ENCODE measurements at places on chromosomes 2 and 18. TPM values are rescaled to one million over a fixed set of nuclear protein-coding genes. Genes with fewer than 3 reads are reported as not detected.

The C2orf81 gene
- 1.2 TPM for total RNA-seq

The KIF5C gene
- 366 TPM for total RNA-seq

The ILKAP gene
- 44.7 TPM for total RNA-seq

The SKA1 gene
- 2.0 TPM for total RNA-seq

The KCNJ13 gene
- 1.2 TPM for total RNA-seq

The TUBA3E gene
- total RNA-seq = not detected

The UGT1A5 gene
- total RNA-seq = not detected

The CAPN13 gene
- 0.25 TPM for total RNA-seq

The UGT1A8 gene
- total RNA-seq = not detected

The SLC4A3 gene
- total RNA-seq = 22.9 TPM

The CD28 gene
- total RNA-seq = 0.25 TPM

The RPL31 gene
- 684 TPM for total RNA-seq

The SLC35G4 gene
- not detected for total RNA-seq

The TBC1D8 gene
- total RNA-seq = 6.1 TPM

The EPG5 gene
- total RNA-seq = 26.8 TPM

The KCNIP3 gene
- total RNA-seq = 3.0 TPM

The EHD3 gene
- total RNA-seq = 7.1 TPM

The CCDC68 gene
- 1.2 TPM for total RNA-seq

The TMEM163 gene
- total RNA-seq = 13.3 TPM

The VWC2L gene
- total RNA-seq = 3.2 TPM

The CFAP53 gene
- 0.74 TPM for total RNA-seq

The SULT1C2 gene
- total RNA-seq = 0.98 TPM

The MRPL33 gene
- total RNA-seq = 68.1 TPM

The KLHL29 gene
- total RNA-seq = 15.5 TPM

The SF3B6 gene
- 84.1 TPM for total RNA-seq

The MC4R gene
- total RNA-seq = 1.2 TPM

The PLA2R1 gene
- total RNA-seq = 1.7 TPM

The AKAIN1 gene
- 2.5 TPM for total RNA-seq

The PPP4R1 gene
- 101 TPM for total RNA-seq

The ALPG gene
- not detected for total RNA-seq

The EFHD1 gene
- 2.7 TPM for total RNA-seq

The NTSR2 gene
- 0.25 TPM for total RNA-seq

The RGPD4 gene
- total RNA-seq = 0.25 TPM

The CNRIP1 gene
- total RNA-seq = 67.4 TPM

The SLC5A7 gene
- 2.5 TPM for total RNA-seq

The CPLX4 gene
- total RNA-seq = under 0.01 TPM

The FBXO41 gene
- total RNA-seq = 30.0 TPM

The TUBB8B gene
- total RNA-seq = not detected

The FN1 gene
- 203 TPM for total RNA-seq

The ABCB11 gene
- total RNA-seq = 0.25 TPM

The FSHR gene
- not detected for total RNA-seq

The EGR4 gene
- total RNA-seq = not detected
